Common myeloid progenitor, CD34-positive (primary cell): ENCODE measurements at places on chromosomes 11 and 22.

GRCh38 chr11:112016765-112017376 lies 8.3 kb upstream of the DLAT start:
- no peak for DNase-seq

GRCh38 chr11:17547051-17547577 lies at the start of gene OTOG:
Gene OTOG (plus strand): TSS chr11:17547259. CDS start chr11:17547373, 114 bp downstream.
- no peak for DNase-seq

- peak; percentile 32 for DNase-seq
These were observed 6.9 kb downstream of the OR8B12 start for GRCh38 chr11:124536520-124536919.

GRCh38 chr11:5362017-5362625 lies 10.8 kb downstream of the OR51B6 start:
- DNase-seq = no peak

GRCh38 chr11:32148895-32149294 lies 58.0 kb downstream of the RCN1 start:
- no peak for DNase-seq

DNA sequence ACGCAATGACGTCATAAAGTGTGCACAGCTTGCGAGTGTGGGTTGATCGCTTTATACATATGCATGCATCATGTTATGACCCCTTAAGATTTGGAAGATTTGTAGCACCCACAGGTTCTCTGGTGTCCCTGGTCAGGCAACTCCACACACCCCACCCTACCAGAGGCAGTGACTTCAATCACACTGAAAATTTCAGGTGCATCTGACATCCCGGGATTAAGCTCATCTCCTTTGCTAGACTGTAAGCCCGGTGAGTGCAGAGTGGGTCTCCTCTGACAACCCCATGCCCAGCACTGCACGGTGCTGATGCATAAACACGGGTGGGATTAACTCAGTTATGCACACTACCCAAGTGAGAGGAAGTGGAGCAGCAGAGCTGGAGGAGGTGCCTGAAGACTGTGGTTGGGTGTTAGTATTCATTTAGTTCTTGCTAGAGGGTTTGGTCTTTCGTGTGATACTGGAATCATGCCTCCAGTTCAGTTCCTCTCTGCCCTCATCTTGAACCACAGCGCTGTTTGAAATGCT lies 6.5 kb downstream of the ARSA start:
- DNase-seq = peak; percentile 38

DNA sequence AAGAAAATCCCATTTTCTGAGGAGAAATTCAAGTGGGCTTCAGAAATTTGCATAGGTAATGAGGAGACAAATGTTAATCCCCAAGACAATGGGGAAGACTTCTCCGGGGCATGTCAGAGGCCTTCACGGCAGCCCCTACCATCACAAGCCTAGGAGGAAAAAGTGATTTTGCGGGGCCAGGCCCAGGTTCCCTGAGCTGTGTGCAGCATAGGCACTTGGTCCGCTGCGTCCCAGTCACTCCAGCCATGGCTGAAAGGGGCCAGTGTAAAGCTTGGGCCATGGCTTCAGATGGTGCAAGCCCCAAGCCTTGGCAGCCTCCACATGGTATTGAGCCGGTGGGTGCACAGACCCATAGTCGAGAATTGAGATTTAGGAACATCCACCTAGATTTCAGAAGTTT lies 570.7 kb downstream of the KCNA4 start:
- no peak for DNase-seq

- no peak for DNase-seq
These were observed 10.9 kb upstream of the GNAZ start for GRCh38 chr22:23059284-23059948.

DNA sequence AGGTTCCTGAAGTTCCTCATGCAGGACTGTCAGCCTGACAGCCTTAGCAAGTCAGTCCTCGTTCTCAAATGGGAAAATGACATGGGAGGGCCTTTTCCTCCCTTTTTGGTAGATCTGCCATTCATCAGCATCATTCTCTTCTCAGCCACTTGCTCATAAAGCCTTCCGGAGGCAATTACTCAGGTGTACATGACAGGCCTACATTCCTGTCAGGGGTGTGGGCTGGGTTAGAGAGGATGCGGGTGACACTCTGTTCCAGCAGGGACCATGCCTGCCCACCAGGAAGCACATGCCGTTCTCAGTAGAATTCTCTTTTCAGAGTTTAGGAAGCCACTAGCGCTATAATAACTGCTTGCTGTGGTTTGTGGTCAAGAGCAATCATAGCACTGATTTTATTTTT lies 24.2 kb upstream of the ANKK1 start:
- DNase-seq = peak; percentile 17

- no peak for DNase-seq
These were observed 7.3 kb downstream of the RTN4RL2 start for GRCh38 chr11:57467508-57468157.

- peak; percentile 59 for DNase-seq
These were observed 39.0 kb downstream of the CWC15 start for GRCh38 chr11:94934362-94934761.
